Colonic mucosa (tissue), 4 donors: ENCODE measurements at places on chromosomes 11 and 22. TPM values are rescaled to one million over a fixed set of nuclear protein-coding genes. Genes with fewer than 3 reads are reported as not detected.

- H3K27me3 ChIP-seq, result no peaks in the 10 kb centered on the region
- H3K27ac ChIP-seq, result no peak overlapping the region
- no peak overlapping the region for H3K4me3 ChIP-seq
- no peak for DNase-seq
- H3K4me1 ChIP-seq, result no peaks in the 10 kb centered on the region
These were observed 363.3 kb upstream of the CCDC90B start for GRCh38 chr11:83649528-83649855.

- H3K27me3 ChIP-seq, result no peaks in the 10 kb centered on the region
- no peak for DNase-seq
- no peaks in the 10 kb centered on the region for H3K36me3 ChIP-seq
- no peak overlapping the region for H3K27ac ChIP-seq
- H3K4me3 ChIP-seq, result no peak overlapping the region
These were observed 26.1 kb upstream of the SMIM38 start for GRCh38 chr11:69129647-69130046.

DNA sequence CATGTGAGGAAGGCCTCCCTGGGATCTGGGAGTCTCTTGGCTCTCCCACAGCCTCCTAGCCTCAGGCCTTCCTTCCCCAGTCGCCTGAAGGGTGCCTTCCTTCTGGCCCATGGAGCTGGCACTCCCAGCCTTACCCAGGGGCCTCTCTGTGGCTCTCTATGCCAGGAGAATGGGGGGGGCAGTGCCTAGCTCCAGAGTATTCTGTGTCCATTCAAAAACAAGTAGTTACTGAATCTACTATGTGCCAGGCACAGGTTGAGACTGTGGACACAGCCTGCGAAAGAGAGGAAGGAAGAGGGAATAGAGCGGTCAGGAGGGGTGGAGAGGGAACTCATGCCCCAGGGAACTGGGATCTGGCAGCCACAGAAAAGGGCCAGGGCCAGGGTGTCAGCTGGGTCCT lies 2.7 kb upstream of the PLA2G3 start:
- no peak for DNase-seq
- H3K36me3 ChIP-seq, result no peaks in the 10 kb centered on the region
- no peaks in the 10 kb centered on the region for H3K27me3 ChIP-seq
- H3K4me1 ChIP-seq, result no peaks in the 10 kb centered on the region
- no peak overlapping the region for H3K27ac ChIP-seq
- H3K4me3 ChIP-seq, result no peak overlapping the region

DNA sequence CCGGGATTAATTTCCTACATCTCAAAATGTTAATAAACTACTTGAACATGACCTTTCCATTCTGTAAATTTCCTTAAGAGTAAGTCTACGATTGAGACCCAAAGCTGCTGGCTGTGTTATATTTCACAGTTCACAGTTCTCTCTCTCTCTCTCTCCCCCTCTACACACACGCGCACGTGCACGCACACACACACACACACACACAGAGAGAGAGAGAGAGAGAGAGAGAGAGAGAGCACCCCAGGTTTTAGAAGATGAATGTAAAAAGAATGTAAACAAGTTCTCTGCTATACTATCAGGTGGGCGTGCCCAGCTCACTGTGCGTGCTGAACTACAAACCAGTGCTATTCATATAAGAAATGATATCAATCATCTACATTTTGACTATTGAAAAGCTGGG lies 3.3 kb downstream of the BDNF start:
- no peak overlapping the region for H3K27ac ChIP-seq
- H3K36me3 ChIP-seq, result no peaks in the 10 kb centered on the region
- peaks cover 8% of the 10 kb centered on the region for H3K4me1 ChIP-seq
- H3K4me3 ChIP-seq, result no peak overlapping the region

DNA sequence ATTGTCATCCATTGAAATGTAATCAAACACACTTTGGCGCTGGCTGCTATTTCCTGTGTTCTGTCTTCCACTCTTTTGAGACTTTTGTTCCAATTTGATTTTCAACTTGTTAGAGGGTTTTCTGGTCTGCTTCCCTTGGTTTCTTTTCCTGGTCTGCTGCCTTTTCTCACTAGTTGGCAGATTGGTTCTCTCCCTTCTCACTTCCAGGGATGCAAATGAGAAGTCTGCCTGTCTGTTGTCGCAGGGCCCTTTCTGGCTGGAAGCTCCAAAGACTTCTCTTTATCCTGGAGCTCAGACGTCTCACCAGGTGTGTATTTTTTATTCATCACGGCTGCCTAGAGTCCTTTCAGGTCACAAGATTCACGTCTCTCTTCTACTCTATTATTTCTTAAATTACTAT lies 84.0 kb downstream of the RPS6KA4 start:
- no peak overlapping the region for H3K27ac ChIP-seq
- no peak for DNase-seq
- H3K4me1 ChIP-seq, result peaks cover under 1% of the 10 kb centered on the region
- H3K4me3 ChIP-seq, result no peak overlapping the region
- no peaks in the 10 kb centered on the region for H3K36me3 ChIP-seq

DNA sequence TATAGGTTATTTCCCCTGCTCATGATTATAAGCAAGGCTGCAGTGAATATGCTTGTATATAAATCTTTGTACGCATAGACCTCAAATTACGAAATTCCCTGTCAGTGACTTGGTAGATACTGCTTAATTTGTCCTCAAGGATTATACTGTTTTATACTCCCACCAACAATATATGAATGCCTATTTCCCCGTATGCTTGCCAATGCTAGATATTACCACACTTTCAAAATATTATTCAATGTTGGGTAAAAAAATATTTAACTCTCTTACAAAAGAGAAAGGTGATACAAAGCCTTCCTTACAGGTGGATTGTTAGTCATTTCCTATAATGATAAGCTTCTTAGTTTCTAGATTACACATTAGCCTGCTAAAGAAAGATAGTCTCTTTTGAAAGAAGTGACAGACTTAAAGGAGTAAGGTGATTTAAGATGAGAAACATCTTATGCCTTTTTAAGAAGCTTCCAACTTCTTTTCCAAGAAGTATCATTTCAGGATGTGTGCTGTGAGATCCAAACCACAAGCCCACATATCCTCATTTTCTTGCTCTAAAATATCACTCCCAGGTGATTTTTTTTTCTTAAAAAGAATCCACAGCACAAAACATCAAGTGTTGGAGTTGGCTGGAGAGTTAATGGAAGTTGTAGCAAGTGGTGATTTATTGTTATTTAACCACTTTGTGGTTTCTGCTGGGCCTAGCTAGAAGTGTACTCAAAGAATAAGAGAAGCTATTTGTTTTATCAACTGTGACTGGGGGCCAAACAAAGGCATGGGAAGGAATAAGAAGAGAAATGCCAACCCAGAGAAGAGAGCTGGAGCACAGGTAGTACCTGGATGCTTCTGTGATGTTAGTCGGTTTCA lies 59.2 kb downstream of the BARX2 start:
- no peak for DNase-seq
- H3K36me3 ChIP-seq, result no peaks in the 10 kb centered on the region
- H3K27me3 ChIP-seq, result no peaks in the 10 kb centered on the region
- no peaks in the 10 kb centered on the region for H3K4me1 ChIP-seq
- no peak overlapping the region for H3K4me3 ChIP-seq

- H3K27ac ChIP-seq, result no peak overlapping the region
- H3K36me3 ChIP-seq, result no peaks in the 10 kb centered on the region
- no peak overlapping the region for H3K4me3 ChIP-seq
- no peaks in the 10 kb centered on the region for H3K4me1 ChIP-seq
- no peaks in the 10 kb centered on the region for H3K27me3 ChIP-seq
These were observed 26.4 kb downstream of the MMP13 start for GRCh38 chr11:102929166-102929565.

GRCh38 chr11:66343176-66343575 lies 1.7 kb downstream of the BRMS1 start:
- H3K27me3 ChIP-seq, result no peaks in the 10 kb centered on the region
- H3K4me3 ChIP-seq, result no peak overlapping the region
- no peak for DNase-seq
- peaks cover 25% of the 10 kb centered on the region for H3K4me1 ChIP-seq
- H3K36me3 ChIP-seq, result peaks cover 7% of the 10 kb centered on the region
- no peak overlapping the region for H3K27ac ChIP-seq

DNA sequence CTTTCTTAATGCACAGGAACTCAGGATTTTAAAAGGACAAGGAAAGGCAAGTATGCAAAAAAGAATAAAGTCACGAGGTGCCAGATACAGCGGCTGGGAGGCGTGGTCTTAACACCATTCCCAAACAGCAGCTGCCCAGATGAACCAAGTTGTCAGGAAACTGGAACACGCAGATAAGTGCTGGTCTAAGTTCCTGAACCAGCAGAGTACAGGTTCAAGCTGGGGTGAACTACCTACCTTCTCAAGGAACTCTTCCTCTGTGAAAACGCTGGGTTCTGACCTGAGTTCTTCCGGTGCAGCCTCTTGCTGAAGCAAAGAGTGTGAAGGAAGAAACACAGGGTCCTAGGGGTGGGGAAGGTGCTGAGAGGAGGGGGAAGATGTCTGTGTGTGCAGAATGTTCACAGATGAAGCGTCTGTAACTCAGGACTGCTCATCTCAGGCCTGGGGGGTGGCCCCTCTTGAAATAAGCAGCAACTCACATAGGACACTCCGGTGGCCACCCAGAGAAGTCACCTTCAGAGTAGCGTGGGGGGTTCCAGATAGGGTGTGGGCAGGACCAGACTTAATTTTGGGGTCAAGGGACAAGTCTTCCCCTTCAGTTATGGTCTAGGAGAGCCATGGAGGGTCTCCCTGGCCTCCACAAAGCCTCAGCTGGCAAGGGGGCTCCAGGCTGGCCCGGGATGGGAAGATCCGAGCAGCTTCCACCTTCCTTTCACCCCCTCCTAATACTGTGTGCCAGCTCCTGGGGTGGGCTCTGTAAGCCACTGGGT lies 3.2 kb downstream of the TPST2 start:
- H3K4me3 ChIP-seq, result no peak overlapping the region
- no peak for DNase-seq
- no peak overlapping the region for H3K27ac ChIP-seq
- no peaks in the 10 kb centered on the region for H3K27me3 ChIP-seq

DNA sequence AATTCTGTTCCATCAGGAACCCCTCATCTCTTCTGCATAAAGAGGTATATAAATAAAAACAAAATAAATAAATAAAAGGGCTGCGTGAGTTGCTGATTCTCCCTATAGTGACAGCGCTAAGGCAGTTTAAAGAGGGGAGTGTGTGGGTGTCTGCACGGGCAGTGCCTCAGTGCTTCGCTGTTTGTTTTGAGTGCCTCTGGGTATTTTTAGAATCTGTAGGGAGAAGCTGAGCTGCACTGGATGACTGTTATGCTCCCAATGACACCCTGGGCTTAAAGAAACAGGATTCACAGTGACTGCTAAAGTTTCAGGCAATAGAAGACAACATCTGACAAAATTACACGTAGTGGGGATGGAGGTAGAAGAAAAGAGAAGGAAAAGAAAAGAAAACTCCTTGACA lies 38.8 kb downstream of the SLC1A2 start:
- no peaks in the 10 kb centered on the region for H3K4me1 ChIP-seq
- H3K27me3 ChIP-seq, result no peaks in the 10 kb centered on the region
- H3K27ac ChIP-seq, result no peak overlapping the region
- no peak overlapping the region for H3K4me3 ChIP-seq
- H3K36me3 ChIP-seq, result no peaks in the 10 kb centered on the region
- DNase-seq, result no peak

DNA sequence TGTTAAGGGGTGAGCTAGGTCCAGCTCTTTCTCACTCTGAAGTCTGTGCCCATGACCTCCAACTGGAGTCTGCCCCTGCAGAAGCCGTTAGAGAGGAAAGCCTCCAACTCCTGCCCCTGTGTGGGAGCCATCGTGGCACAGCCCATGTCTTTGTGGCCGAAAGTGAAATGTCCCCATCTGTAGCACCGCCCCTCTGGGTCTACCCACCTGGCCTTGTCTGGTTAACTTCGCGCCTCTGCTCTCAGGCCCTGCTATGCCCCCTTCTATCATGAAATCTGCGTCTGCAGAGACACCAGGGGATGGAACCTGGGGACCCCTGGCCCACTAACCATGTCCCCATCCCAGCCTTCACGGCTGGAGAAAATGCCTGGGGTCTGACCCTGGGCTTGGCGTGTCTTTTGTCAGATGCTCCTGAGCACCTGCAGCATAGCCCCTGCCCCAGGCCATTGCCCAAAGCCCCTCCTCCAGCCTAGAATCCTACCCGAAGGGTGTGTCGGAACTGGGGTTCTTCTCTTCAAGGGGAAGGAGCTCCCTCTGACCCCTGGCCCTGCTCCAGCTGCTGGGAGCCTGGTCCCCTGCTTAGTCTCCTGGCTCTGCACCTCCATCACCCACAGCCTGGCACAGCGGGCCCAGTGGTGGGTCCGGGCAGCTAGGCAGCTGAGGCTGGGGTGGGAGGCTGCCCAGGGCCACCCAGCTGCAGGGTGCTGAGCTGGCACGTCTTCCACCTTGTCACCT lies 35.8 kb upstream of the HMOX1 start:
- no peak overlapping the region for H3K4me3 ChIP-seq
- no peaks in the 10 kb centered on the region for H3K36me3 ChIP-seq
- DNase-seq, result no peak
- H3K27ac ChIP-seq, result no peak overlapping the region
- H3K4me1 ChIP-seq, result no peaks in the 10 kb centered on the region

- H3K36me3 ChIP-seq, result no peaks in the 10 kb centered on the region
- H3K27me3 ChIP-seq, result no peaks in the 10 kb centered on the region
These were observed 21.5 kb downstream of the CYTH4 start for GRCh38 chr22:37303821-37304274.

DNA sequence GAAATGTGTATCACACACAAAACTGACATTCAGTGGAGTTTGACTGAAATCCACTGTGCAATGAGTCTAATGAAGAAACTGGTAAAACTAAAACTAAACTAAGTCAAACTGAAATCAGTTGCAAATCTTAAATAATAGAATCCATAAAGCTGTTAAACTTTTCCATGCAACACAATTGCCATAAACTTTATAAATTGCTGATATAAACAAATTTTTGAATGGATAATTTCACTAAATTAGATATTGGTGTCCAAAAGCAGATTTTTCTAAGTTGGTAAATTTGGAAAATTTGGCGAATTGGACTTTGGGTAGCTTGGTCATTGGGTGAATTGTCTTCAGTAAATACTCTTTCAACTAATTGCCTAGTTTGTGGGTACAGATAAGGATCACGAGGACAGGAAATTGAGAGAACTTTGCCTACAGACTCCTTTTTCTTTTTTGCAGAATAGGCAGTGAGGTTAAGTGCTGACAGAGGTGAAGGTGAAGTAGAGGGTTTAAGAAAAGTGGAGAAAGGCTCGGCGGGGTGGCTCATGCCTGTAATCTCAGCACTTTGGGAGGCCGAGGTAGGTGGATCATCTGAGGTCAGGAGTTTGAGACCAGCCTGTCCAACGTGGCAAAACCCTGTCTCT lies 12.8 kb downstream of the MRPL17 start:
- no peak overlapping the region for H3K4me3 ChIP-seq
- no peaks in the 10 kb centered on the region for H3K4me1 ChIP-seq
- no peak for DNase-seq
- H3K27me3 ChIP-seq, result no peaks in the 10 kb centered on the region
- no peaks in the 10 kb centered on the region for H3K36me3 ChIP-seq

GRCh38 chr11:75767228-75767572 lies 1.4 kb upstream of the DGAT2 start:
- no peaks in the 10 kb centered on the region for H3K36me3 ChIP-seq
- DNase-seq, result no peak
- H3K4me1 ChIP-seq, result peaks cover 7% of the 10 kb centered on the region
- peaks cover 5% of the 10 kb centered on the region for H3K27me3 ChIP-seq
- H3K4me3 ChIP-seq, result no peak overlapping the region

- no peak overlapping the region for H3K4me3 ChIP-seq
- H3K36me3 ChIP-seq, result no peaks in the 10 kb centered on the region
- peaks cover 43% of the 10 kb centered on the region for H3K4me1 ChIP-seq
These were observed 11.3 kb upstream of the OMP start for GRCh38 chr11:77091146-77091940.

Gene MS4A18
- not detected for total RNA-seq

Gene FOXR1
- total RNA-seq, result not detected

Gene LIN7C
- 40.7 TPM for total RNA-seq

Gene LIPT2
- 4.4 TPM for total RNA-seq

Gene PTDSS2
- total RNA-seq, result 27.6 TPM

Gene TTC38
- total RNA-seq, result 149 TPM

Gene ASPHD2
- total RNA-seq, result 4.3 TPM

Gene KIAA0930
- 44.8 TPM for total RNA-seq
